ENCODE measurements at places on chromosomes 3 and 15.

DNA sequence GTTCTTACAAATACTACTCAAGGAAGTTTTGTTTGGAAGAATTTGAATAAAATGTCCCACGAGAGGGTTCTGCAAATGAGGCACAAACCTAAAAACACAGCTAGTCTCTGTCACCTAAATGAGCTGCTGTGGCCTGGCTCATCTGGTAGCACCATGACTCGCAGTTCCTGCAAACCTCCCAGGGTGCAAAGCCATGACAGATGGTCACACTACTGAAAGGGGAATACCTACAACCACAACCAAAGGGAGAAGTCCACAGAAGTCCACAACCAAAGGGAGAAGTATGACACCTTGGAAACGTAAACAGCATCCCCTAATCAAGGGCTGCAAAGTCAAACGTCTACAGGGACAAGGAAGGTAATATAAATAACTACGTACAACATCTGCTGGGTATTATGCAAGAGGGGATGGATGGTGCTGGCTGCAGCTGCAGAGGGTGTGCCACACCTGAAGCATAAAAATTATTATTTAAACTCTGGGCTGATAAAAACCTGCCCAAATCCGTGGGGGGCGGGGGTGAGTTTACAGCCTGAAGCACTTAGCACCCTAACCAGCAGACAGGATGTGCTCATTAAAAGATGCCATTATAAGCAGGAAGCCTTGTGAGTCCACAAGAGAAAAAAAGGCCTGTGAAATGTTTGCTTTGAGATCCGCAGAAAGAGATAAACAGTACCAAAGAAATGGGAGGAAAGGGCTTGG is 184.0 kb downstream of the MAGI1 start:
- no peak for DNase-seq

GRCh38 chr3:148389916-148390315 is 307.8 kb upstream of the AGTR1 start:
- no peak for DNase-seq

GRCh38 chr3:136835813-136836510 is 17.0 kb downstream of the SLC35G2 start:
- no peak for DNase-seq

GRCh38 chr3:72538070-72538745 is 310.0 kb downstream of the SHQ1 start:
- DNase-seq, result no peak

DNA sequence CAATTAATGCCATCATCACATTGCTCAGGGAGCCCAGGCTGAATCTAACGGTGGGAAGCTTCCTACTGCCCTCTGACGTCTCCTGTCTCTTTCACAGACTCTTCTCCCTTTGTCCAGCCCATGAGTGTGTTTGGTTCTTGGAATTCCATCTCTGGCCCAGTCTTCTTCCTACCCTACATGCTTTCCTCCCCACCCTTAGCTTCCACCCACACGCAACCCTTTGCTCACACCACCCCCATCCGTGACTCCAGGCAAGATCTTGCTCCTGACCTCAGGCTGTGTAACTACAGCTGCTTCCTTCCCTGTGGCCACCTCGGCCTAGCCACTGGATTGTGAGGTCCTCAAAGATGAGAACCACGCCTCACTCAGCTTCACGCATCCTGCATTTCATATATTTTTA is 72.3 kb upstream of the THBS1 start:
- no peak for DNase-seq

DNA sequence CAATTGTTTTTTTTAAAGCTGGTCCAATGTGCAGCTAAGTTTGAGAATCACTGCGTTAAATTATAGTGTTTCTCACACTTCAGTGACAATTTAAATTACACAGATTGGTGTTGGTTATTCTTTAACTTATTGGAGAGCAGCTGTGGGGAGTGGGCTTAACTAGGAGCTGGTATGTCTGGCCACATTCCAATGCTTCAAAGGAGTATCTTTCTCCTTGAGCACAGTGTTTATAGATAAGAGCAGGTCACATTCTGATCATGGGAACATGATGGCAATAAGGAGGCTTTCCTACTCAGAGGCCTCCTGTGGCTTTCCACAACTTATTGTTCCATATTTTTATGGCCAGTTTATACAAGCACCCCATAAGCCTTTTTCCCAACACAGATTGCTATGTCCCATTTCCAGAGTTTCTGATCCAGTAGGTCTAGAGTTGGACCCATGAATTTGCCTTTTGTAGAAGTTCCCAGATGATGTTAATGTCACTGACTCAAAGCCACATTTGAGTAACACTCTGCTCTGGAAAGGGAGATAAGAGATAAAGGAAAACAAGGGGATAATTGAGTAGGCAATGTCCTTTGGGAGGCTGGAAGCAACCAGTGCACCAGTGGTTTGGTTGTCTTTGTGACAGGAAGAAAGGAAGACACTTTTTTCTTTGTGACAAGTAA is 33.0 kb upstream of the PLSCR4 start:
- no peak for DNase-seq

DNA sequence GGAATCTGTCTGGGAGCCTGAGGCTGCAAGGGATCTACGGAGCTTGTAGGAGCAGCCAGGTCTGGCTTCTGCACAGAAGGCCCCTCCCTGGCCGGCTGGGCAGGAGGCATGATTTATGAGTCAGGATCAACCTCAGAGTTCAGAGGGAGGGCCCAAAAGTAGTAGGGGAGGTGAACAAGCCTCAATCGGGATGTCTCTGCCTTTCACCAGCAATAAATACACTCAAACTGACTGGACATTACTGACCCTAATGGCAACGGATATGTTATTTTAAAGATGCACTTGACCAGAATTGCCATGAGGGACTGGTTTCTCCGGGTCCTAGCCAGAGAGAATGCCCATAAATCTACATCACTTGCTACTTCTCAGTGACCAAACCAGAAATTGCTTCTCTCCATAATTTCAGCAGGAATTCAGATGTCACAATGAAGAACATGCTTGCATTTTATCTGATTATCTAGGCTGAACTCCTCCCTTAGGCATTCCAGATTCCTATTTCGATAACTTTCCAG is 109.6 kb upstream of the LMOD3 start:
- no peak for DNase-seq

- DNase-seq, result no peak
These were observed 50.1 kb downstream of the P2RY1 start for GRCh38 chr3:152885076-152885475.

DNA sequence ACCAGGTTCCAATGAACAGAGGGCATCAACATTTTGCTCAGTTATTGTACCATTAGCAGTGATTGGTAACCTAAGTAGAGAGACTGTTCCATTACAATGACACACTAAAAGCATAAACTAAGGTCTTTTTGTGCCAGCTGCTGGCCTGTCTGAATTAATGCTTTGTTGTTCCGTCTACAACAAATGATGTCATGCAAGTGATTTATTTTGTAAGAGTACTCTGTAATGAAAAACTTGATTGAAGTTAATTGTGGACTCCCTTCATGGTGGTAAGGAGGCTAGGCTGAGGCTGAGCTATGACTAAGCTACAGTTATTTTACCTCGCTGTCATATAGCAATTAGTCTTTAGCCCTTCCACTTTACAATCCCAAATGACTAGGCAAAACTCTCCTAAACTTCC is 23.2 kb downstream of the RCN2 start:
- DNase-seq, result no peak

DNA sequence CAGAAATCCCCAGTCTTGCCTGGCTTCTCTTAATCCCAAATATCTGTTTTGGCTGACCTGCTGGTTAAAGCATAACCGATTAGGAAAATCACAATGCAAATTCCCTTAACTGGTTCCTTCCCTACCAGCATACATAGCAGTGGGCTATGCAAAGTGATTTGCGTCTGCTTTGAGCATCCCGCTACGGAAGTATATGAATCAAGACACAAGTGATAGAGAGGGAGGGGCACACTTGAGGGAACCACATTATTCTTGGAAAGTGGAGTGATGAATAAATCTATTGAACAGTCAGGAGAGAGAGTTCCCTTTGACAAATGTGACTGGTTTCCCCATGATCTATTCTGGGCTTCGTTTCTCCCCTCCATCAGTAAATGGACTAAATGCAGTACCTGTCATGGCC is 119.6 kb upstream of the C15orf61 start:
- no peak for DNase-seq

GRCh38 chr3:123524981-123525380 is 59.9 kb downstream of the HACD2 start:
- DNase-seq, result no peak

DNA sequence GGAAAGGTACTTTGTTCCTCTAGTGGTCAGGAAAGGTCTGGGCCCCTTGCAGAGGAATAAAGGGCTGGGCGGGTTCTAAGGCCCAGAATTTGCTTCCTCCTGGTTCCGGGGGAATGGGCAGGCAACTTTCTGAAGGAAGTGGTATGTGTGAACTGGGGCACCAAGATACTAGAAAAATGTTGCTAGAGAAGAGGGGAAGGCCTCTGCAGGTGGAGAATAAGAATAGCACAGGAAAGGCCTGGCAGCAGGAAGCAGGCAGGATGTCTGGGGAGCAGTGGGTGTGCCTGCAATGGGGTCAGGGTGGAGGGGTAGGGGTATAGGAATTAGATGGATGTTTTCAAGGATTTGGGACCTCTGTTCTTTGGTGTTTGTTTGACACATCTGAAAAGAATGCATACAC is 2.0 kb downstream of the SLC22A13 start:
- DNase-seq, result no peak

GRCh38 chr3:151673974-151674373 is 59.8 kb upstream of the AADACL2 start:
- DNase-seq, result no peak

DNA sequence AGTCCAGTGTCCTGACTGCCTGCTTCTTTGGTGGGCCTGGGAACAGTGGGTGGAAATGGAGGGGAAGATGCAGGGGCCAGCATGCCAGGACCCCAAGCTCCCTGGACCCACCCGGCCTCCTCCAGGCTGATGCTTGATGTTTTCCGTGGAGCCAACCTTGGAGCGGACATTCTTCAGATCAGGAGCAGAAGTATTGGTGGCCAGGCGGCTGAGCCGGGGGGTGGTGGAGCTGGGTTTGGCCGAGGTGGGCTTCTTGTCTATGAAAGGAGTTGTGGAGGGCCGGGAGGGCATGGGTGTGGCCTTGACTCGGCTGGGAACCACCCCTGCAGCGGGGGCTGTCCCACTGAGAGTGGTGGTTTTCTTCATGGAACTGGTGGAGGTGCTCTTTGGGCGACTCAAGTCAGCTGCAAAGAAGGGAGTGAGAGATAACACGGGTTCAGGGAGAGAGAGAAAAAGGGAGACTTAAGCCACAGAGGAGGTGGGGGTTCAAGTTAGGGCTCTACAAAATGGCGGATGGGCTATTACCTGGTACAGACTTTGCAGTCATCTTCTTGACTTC is 67.8 kb downstream of the DHX30 start:
- no peak for DNase-seq

- DNase-seq, result no peak
These were observed 82.0 kb upstream of the SOX2 start for GRCh38 chr3:181629711-181630110.

DNA sequence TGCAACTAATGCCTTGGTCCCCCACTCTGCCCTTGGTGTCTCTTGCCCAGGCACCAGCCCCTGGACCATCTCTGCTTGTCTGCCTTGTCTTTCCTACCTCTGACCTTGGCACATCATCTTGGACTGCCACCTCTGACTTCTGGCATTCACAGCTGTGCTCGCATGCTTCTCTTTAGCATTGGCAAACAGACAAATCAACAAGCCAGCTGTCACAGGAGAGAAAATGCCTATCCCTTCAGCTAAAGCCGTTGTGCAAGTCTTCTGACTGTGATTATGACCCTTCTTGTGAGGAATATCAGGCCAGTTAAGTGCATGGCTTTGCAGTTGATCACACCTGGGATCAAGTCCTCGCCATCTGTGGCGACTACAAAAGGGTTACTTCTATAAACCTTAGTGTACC is 84.6 kb downstream of the PRICKLE2 start:
- no peak for DNase-seq
